ENCODE measurements at places on chromosomes 1 and 21.

GRCh38 chr1:208089149-208089548, 155.0 kb downstream of the PLXNA2 start:
- DNase-seq, result no peak

DNA sequence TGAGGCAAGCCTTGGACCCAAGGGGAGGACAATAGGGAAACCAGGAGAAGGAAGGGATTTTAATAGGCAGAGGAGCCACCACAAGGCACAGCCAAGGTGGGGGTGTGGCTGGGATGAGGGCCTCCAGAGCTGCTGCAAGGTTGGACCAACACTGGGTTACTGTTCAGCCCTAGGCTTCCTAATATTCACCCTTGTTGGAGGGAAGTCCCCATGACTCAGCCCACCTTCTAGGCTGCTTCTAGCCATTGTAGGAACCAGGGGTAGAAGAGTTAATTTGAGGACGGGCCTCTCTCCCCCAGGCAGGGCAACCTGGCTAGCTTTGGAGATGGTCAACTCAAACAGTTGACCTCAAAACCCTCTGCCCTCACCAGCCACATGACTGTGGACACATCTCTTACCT, 59.5 kb downstream of the KCNN3 start:
- DNase-seq, result no peak

DNA sequence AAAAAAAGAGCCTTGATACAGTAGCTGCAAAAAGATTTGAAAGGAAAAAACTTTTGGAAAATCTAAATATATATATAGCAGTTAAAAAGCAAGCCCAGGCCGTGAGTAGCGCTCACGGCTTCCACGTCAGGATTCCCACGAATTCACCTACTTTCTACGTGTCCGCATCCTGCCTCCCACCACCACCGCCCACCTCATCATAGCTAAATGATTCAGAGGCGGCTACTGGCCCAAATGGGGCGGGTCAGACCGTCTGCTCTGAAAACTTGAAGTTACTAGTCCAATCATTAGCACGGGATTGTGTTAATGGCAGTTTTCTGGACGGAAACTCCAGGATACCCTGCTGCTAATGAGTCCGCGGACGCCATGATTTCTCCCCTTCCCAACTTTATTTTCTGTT, 1.3 kb upstream of the CCSAP start:
- no peak for DNase-seq

- DNase-seq, result no peak
These were observed 30.0 kb downstream of the PODN start for GRCh38 chr1:53091841-53092645.

- no peak for DNase-seq
These were observed 383.3 kb upstream of the PROX1 start for GRCh38 chr1:213604477-213604876.
